ENCODE measurements at places on chromosomes 5 and 9.
A peak's percentile ranks its signal among the peaks of the same experiment; 100 is the strongest.

DNA sequence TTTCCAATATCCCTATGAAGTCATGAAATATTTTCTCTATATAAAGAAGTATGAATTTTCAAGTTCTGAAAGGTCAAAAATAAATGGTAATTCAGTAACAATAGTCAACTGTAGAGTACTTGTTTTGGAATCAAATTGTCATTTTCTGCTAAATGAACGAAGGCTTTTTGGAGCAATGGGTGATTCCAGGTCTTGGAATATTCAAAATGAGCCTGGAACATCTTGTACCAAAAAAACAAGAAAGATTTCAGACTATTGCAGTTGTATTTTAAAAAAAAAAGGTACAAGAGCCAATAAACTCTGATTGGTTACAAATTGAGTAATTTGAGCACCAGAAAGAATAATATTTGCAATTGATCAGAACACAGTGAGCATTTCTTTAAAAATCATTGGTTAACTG lies 730.1 kb downstream of the DTWD2 start:
- no peak for DNase-seq
- H3K27ac ChIP-seq = no peak overlapping the region
- H3K4me1 ChIP-seq = no peaks in the 10 kb centered on the region
- no peak overlapping the region for H3K4me3 ChIP-seq
- H3K27me3 ChIP-seq = no peaks in the 10 kb centered on the region

DNA sequence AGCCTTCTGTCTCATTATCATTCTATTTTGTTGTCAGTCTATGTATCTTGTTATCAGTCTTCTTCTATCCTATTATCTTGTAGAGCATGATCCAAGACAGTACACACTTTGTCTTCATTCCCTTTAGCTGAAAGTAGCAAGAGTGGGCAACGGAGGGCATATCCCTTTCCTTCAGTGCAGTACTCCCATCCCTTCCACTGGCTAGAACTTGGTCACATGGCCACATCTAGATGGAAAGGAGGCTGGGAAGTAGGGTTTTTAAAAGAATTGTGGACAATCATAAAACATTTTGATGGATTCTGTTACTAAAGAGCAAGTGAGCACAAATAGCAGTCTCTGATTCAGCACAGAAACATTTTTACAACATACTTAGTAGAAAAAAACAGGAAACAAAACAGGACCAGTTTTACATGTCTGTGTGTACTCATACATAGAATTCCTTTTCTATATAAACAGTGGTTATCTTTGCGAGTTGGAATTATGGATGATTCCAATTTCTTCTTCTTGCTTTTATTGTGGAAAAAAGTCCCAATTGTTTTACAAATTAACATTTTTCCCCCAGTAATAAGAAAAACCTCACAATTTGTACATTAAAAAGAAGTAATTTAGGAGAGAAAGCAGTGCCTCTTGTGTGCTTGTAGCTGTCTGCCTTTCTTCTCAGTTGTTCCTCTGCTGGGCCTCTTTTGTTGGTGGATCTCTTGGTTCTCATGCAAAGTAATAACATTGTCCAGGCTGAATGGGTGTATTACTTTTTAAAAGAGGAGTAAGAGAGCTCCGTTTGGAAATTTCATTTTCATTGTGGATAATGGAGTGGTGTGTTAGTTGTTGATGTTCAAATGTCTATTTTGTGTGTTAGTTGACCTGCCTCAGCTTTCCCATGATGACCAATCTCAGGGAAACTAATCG lies 410.9 kb upstream of the TRPC7 start:
- DNase-seq = no peak
- no peaks in the 10 kb centered on the region for H3K27me3 ChIP-seq
- no peak overlapping the region for H3K27ac ChIP-seq
- peaks cover 2% of the 10 kb centered on the region for H3K4me1 ChIP-seq
- no peak overlapping the region for H3K4me3 ChIP-seq
- no peaks in the 10 kb centered on the region for H3K36me3 ChIP-seq

DNA sequence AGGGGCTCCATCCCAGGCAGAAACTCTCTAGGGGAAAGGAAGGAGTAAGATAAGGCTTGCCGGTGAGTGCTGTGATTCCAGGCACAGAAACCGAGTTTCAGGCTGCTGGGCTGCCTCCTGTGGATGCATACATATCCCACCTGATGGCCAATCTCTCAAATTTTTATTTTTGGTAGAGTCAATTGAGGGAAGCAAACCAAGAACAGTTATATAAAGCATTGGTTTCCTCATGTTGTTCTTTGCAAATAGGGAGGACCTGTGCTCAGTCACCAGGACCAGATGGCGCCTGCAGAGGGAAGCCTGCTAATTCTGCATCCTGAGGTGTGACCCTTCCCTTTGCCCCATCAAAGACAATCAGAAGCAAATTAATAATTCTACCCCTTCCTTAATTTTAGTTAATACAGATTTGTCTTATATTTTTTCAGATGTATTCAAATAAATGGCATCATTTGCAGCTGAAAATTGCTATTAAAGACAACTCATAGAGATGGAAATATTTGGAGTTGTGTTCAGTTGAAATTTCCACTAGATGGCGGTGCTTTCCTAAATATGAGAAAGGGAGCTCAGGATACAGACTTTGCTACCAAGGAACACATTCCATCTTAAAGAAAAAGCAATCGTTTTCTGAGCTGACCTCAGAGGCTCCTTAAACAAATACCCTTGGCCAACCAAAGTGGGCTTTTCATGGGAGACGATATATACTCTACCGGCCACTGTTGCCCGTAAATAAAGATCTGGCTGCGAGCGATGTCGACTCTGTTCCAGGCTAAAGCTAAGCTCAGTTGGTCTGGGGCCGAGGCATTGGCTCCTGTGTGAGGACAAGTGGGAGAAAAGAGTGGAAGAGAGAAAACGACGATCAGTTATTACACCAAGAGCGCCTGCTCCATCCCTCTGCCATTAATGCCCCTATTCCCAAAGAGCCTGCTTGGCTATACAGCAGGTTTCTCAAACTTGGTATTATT lies 225.7 kb upstream of the KLF9 start:
- H3K27ac ChIP-seq = no peak overlapping the region
- peaks cover 1% of the 10 kb centered on the region for H3K4me1 ChIP-seq
- H3K36me3 ChIP-seq = no peaks in the 10 kb centered on the region
- peak; percentile 28 for DNase-seq

- no peak overlapping the region for H3K27ac ChIP-seq
- DNase-seq = no peak
- H3K4me3 ChIP-seq = no peak overlapping the region
- no peaks in the 10 kb centered on the region for H3K36me3 ChIP-seq
- H3K4me1 ChIP-seq = no peaks in the 10 kb centered on the region
Observed at GRCh38 chr5:6749026-6749716, 35.9 kb downstream of the TENT4A start.

DNA sequence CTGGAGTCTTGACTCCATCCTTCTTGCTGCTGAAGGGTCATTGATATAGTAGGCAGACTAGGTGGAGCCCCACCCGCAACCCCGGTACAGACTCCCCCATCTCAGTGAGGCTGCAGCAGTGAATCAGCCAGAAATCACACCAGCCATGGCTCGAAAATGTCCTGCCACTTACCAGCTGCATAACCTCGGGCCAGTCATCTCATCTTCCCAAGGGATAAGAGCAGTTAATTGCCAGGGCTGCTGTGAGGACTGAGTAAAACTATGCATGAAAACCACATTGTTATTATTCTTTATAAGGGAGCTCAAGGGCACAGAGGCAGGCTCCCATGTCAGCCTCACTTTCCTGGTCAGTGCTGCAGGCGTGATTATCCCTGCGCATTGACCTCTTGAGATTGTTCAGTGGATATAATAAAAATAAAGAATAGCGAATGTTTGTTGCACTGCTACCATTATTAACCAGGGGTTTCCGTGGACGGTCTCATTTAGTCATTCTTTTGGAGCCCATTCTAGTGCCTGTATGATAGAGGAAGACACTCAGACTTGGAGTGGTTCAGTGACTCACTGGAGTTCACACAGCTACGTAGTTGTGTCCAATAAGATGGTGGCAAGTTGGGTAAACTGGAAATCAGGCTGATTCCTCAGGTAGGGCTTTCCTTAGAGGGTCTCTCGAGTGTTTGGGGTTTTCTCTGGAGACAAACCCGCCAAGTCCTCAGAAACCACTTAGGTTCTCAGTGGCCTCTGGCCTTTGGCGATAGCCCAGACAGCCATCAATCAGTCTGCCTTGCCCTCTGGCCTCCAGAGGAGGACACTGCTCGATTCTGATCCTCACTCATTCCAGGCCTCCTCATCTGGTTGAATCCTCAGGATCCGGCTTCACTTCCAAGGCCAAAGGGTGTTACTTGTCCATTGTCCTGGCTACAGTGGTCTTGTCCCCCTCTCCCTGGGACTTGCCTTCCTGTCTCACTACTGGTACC lies 39.9 kb downstream of the COL15A1 start:
- H3K4me3 ChIP-seq = no peak overlapping the region
- peaks cover 10% of the 10 kb centered on the region for H3K4me1 ChIP-seq
- H3K36me3 ChIP-seq = no peaks in the 10 kb centered on the region
- H3K27me3 ChIP-seq = peaks cover 3% of the 10 kb centered on the region
- no peak overlapping the region for H3K27ac ChIP-seq

DNA sequence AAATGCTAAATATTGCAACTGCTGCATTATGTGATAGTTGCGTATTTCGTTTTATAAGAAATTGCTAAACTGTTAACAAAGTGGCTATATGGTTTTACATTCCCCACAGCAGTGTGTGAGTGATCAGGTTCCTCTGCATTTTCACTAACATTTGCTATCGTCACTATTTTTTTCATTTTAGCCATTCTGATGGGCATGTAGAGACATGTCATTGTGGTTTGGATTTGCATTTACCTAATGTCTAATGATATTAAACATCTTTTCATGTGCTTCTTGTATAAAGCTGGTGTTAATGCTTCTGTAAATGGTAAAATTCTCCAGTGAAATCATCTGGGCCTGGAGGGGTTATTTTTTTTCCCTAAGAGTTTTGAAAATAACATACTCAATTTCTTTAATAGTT lies 61.6 kb downstream of the ERCC6L2 start:
- peak overlapping the region; percentile 37 for H3K27ac ChIP-seq
- H3K27me3 ChIP-seq = no peaks in the 10 kb centered on the region
- DNase-seq = no peak
- H3K4me1 ChIP-seq = peaks cover 5% of the 10 kb centered on the region

Data from glutamatergic neuron (in vitro differentiated cells).